ACHN (cell line): ENCODE measurements at places on chromosomes 7 and 10.

- no peak for DNase-seq
These were observed 4.1 kb downstream of the NOD1 start for GRCh38 chr7:30474485-30474884.

DNA sequence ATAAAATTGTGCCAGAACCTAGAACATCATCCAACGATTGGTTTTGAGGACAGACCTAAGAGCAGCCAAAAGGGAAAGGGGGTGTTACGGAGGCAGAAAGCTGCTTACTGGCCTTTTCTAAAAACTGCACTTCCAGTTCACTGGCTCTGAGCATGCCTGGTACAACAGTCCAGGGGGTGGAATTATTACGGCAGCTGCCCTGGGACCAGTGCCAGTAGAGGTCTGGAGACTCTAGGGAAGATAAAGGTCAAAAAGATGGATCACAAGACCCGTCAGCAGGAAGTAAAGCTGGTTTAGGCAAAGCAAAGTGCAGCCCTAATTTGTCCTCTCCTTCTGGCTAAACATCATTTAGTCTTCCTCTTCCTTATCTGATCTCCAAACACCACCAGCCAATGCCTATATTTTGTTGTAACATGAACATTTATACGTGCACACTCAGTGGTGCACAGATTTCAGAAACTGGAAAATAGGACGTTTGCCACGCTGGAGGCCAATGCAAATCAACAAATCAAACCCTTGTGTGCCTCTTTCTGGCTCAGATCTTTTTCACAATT, 216.4 kb upstream of the DPP6 start:
- no peak for DNase-seq

DNA sequence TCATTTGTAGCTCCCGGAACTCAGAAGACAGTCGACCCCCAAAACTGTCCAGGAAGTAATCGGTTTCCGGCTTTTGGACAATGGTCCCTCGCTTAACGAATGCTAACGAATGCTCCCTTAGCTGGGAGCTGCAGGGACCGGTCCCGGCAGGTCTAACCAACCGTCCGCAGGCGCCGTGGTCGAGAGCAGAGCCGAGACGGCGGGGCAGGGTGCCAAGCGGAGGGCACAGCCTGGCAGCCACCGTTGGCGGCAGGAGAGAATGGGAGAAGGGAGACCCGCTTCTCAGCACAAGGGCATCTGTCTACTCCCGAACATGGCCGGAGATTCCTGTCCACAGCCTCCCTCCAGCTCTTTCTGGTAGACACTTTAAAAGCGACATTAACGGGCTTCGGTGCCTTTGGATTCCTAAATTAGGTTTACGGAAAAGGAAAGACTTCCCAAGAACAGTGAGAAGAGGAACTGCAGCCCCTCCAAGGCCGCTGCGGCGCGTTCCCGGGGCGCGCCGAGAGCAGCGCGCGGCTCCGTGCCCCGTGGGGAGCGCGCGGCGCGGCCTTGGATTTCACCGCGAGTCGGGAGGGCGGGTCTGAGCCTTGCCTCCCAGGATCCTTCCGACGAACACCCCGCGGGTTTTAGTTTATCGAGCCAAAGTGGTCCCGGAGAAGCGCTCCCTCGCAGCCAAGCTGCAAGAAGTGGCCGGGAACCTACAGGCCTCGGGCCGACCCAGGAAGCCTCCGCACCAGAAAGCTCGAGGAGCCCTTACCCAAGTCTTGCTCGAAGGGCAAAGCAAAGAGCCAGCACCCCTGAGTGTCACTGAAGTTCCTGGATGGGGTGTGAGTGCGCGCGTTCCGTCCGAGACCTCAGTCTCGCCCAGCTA, 3.6 kb upstream of the TBX20 start:
- no peak for DNase-seq

DNA sequence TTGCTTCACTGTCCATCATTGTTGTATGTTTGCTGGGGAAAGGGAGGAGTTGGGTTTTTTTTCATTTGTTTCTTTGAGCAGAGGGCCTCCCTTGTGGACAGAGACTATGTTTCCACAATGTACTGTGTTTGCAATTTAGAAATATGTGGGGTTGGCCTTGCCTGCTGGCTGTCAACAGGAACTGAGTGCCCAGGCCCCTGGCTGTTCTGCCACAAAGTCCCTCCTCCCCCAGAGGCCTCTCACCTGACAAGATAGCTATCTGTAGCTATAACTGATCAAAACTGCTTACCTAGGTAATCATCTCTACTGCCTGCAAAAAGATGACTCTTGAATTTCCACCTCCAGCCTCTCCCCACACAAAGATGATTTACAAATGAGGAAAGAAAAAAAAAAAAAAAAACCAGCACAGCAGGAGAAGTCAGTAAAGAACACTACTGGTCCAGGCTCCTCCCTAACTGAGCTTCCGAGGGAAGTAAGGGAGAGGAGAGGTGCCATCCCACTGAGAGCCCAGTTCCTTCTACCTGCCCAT, 121.8 kb downstream of the SGMS1 start:
- DNase-seq = no peak

DNA sequence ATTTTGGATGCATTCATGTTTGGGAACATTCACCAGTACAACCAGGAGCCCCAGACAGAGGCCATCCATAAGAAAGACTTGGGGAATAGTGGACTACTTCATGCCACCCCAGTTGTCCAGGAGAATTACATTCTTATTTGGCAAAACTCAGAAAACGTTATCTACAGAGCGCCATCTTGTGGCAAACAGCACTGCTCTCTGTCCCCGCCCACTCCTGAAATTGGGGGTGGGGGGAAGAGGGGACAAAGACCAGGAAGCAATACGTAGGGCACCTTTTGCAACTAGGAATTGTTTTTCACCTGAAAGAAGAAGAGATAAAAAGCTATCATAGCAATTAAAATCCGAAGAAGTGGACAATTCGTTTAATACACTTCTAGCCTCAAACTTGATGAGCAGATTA, 134.6 kb upstream of the MGMT start:
- peak; percentile 52 for DNase-seq

DNA sequence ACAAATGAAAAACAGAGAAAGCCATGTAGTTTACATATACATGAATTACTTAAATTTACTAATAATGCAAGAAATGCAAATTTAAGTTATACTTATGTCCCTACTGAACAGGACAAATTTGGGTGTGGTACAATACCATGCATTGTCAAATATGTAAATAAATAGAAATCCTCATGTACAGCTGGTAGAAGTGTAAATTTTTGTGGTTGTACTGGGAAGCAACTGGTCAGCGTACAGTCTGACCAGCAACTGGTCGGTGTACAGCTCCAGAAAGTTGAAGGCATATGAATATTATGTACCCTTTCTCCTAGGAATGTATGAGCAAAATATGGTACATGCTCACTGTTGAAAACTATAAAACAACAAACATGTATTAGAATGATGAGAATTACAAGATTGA, 93.9 kb upstream of the TMEM106B start:
- DNase-seq = no peak

DNA sequence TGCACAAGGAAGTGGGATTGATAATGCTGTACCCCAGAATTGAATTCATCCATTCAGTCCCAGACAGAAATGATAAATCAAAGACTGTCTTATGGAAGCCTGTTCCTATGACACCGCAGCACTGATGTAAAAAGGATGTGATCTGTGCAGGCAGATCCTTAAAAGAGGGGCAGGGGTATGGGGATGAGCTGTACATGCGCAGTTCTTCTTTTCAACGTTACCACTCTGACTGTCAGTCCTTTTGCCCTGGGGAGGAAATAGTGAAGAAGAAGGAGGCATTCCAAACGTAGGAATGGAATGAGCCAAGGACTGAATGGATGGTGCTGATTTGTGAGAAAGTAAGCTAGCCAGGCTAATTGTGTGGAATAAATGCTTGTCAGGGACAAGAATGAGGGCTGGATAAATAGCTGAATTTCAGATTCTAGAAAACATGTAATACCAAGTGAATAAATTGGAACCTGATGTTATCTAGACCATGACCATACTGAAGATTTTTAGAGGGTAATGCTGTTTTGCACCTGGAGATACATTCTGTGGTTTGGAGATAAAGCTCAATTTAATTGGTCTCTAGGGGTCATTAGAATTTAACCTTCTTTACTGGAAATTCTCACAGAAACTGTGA, 509.3 kb downstream of the SORCS3 start:
- peak; percentile 6 for DNase-seq

- no peak for DNase-seq
These were observed 2.0 kb upstream of the NRAP start for GRCh38 chr10:113665806-113666354.

- no peak for DNase-seq
These were observed 302.7 kb downstream of the GLRX3 start for GRCh38 chr10:130438861-130439260.

DNA sequence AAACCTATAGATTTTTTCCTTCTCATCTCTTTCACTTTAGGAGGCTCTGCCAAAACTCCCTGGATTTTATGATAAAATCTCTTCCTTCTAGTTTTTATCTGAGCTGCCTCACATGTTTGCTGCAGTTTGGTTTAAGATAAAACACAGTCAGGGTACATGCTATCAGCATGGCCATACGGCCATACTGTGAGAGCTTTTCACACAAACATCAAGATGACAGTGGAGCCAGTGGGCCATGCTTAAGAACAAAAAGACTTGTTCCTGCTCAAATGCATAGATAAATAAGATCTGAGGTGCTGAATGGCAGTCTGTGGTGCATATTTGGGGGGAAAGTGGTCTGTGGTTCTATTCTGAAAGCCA, 91.0 kb downstream of the ELMO1 start:
- no peak for DNase-seq

- no peak for DNase-seq
These were observed 408.9 kb upstream of the AUTS2 start for GRCh38 chr7:69189406-69189805.
